ENCODE measurements at places on chromosomes 2 and 18.
A peak's percentile ranks its signal among the peaks of the same experiment; 100 is the strongest.

- DNase-seq, result no peak
Observed at GRCh38 chr2:42575458-42576064, 7.1 kb downstream of the MTA3 start.

- no peak for DNase-seq
Observed at GRCh38 chr2:2233171-2233826, 97.8 kb downstream of the MYT1L start.

- no peak for DNase-seq
Observed at GRCh38 chr2:8215159-8215863, 466.5 kb upstream of the ID2 start.

- no peak for DNase-seq
Observed at GRCh38 chr18:13496691-13497281, 229.6 kb downstream of the FAM210A start.

DNA sequence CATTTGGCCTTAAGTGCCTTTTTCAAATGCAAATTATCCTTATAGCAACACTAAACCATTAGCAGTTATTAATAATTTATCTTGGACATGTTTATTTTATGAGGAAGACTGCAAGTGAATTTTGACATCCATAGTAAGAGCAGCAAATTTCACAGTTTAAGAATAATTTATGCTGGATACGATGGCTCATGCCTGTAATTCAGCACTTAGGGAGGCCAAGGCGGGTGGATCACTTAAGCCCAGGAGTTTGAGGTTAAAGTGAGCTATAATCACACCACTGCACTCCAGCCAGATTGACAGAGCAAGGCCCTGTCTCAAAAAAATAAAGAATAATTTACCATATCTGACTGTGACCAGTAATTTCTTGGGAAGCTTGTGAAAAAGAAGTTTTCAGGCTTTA lies 286.2 kb downstream of the TMX3 start:
- DNase-seq, result no peak

DNA sequence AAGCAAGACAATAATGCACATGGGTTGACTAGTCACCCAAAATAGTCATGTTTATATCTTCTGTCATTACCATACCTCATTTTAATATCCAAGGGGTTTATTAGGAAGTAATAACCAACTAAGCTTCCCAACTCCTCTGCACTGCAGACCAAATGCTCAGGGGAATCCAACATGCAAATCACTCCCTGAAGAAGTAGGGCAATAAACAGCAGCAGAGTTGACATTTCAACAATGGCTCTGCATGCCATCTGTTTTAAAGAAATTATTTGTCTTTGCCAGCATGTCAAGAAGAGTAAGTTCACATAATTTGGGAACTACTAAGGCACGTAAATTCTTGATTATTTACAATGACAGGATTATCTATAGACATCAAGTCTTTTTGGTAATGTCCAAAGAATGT lies 84.4 kb upstream of the LYPD1 start:
- no peak for DNase-seq

- DNase-seq, result peak; percentile 76
Observed at GRCh38 chr18:53380063-53380639, 844.3 kb downstream of the MBD2 start.

- DNase-seq, result no peak
Observed at GRCh38 chr2:41942278-41942677, 105.5 kb upstream of the PKDCC start.

- DNase-seq, result no peak
Observed at GRCh38 chr2:92326-92725, 46.0 kb upstream of the FAM110C start.
